ENCODE measurements at places on chromosomes 6 and 20.
A peak's percentile ranks its signal among the peaks of the same experiment; 100 is the strongest.

GRCh38 chr6:5020142-5020541 lies 16.3 kb upstream of the RPP40 start:
- DNase-seq, result no peak

DNA sequence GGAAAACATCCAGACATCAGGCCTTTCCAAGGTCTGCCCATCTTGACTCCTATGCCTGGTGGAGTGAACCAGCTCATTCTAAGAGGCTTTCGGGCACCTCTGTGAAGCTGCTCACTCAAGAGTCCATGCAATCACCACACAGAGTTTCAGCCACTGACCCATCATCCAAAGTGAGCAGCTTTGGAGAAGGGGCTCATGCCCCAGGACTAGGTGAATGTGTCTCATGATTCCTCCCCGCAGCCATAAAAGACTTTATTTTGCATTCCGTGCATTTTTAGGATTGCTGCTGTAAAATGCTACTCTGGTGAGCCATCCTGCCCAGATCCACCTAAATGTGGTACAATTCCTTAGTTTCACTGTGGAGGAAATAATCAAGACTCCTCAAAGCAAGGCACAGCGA lies 44.5 kb upstream of the EZR start:
- DNase-seq, result no peak

DNA sequence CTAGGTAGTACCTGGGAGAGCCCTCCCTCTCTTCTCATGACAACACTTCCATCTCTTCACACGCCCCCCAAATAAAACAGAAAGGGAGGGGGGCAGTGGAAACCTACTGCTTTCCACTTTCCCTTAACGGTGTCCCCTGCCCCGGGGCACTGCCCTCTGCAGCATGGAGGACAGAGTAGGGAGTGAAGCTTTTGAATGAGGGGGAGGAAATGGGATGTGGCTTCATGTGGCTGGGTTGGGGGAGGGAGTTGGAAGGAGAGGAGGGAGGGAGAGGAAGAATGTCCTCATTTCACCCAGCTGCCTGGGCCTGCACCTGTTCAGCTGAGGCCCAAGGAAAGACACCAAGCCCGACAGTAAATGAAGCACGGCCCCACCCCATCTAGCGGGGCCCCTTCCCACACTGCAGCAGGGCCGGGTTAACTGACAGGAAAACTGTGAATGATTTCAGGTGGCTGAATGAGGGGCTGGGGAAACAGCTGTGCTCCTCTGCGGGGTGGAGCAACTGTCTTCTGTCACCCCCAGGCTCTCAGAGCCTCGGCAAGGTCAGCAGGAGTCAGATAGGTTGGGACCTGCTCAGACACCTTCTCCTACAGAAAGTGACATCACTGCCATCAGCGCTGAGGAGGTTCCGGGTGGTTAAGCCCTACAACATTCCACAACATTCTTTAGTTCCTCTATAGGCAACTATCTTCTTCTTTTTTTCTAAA lies 40.0 kb upstream of the TAF8 start:
- DNase-seq, result no peak

GRCh38 chr20:50172347-50173013 lies 18.1 kb upstream of the CEBPB start:
- no peak for DNase-seq

GRCh38 chr20:16018881-16019280 lies 554.4 kb downstream of the KIF16B start:
- no peak for DNase-seq

- no peak for DNase-seq
Measured at GRCh38 chr20:52213995-52214394, 22.4 kb upstream of the ZFP64 start.

DNA sequence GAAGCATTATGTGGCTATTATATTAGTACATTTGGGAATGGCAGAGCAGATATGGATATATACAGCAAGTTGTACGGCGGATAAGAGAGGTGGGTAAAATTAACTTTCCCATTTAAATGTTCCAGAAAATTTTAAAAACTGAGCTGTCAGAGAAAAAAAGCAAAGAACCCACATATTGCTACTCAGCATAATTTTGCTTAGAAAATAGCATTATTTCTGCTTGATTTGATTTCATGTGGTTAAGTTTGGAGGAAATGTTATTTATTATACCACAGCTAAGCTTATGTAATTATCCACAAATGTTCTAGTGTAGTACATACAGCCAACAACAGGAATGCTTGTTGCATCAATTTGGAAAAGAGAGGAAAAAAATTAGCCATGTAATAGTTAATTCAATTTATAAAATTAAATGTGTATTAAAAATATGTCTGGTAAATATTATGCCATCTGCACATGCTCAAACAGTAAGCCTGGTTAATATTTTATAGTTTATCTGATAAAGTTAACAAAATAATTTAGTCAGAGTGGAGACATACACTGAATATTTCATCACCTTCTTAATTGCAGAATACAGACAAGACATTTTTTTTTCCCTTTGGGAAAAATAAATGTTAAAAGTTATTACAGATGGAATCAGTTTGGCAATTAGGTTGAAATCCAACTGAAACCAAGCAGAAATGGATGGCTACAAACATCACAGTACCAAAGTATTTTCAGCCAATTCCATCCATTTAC lies 172.1 kb upstream of the ID4 start:
- DNase-seq, result no peak

GRCh38 chr6:136726837-136727557 lies 65.3 kb downstream of the MAP3K5 start:
- DNase-seq, result no peak

DNA sequence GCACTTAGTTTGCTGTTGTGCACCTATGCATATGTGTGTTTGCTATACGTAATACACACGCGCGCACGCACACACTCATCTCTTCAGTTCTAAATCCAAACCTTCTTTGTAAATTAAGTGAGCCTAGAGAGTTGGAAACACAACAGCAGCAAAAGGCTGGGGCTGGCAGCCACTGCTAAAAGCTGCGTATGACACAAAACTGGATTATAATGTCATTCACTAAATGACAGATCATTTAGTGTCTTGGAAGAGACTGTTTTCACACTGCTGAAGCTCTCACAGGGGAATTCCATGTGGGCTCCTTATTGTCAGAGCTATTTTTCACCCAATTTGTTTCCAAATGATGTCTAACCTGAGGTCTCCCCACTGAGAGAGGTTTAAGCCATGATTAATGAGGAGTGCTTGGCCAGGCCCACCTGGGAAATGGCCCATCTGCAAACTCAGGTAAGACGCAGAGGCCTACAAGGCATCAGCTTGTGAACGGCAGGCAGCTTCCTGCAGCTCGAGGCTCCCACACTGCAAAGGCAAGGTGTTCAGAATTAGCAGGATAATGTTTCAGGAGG lies 94.2 kb downstream of the OLIG3 start:
- DNase-seq, result no peak

- no peak for DNase-seq
Measured at GRCh38 chr6:137951064-137951597, 84.1 kb downstream of the TNFAIP3 start.

DNA sequence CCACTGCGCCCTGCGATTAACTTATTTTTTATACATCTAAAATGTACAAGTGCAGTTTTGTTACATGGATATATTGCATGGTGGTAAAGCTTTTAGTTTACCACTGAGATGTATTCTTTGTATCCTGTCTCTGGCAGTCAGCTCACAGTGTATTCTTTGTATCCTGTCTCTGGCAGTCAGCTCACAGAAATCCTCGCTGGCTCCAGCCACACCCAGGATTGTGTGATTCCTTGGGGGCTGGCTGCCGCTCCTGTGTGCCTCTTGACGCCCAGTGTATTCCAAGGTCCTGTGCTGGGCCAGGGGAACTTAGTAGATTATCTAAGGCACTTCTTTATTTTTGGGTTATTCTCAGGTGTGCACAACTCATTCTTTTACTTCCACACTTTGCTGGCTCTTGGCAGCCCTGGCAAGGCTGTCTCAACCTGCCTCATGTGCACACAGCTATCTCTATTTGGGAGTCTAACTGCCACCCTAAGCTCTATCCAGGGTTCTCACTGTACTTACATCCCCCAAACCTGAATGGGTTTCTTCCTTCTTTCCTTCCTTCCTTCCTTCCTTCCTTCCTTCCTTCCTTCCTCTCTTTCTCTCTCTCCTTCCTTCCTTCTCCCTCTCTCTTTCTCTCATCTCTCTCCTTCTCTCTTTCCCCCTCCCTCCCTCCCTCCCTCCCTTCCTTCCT lies 12.4 kb upstream of the RNF24 start:
- DNase-seq, result no peak

GRCh38 chr6:30557683-30557981 lies 537 bp downstream of the PRR3 start:
- DNase-seq, result no peak

- DNase-seq, result no peak
Measured at GRCh38 chr20:38032585-38033329, 499 bp downstream of the TTI1 start.

GRCh38 chr6:76881414-76881813 lies 581.9 kb downstream of the HTR1B start:
- DNase-seq, result no peak

DNA sequence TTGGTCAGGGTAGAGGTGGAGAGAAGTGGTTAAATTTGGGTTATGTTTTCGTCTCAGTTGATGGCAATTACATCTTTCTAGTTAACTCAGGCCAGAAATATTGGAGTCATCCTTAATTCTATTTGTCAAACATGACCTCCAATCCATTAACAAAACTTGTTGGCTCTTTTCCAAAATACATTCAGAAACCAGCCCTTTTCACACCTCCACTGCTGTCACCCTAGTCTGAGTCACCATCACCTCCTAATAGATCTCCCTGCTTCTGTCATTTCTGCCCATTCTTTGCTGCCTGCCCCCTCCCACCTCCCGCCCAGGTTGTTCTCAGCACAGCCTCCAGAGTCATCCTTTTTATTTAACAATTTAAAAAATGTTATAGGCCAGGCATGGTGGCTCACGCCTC lies 3.0 kb upstream of the ABCF1 start:
- DNase-seq, result no peak

DNA sequence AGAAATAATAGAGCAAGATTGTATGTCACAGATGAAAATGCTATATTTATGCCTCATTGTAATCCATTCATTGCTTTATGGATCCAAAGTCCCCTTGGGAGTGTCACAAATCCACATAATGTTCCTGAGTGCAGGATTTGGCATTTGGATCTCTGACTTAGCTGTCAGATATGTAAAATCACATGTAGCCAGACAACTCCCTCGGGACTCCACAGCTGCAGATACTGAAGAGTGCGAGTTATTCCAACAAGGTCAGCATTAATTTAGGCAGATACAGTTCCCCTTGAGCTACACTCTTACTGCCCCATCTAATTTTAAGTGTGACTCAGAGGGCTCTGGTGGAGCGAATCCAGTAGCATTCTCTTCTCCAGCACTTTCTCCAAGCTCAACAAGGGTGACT lies 433.2 kb downstream of the CD83 start:
- no peak for DNase-seq

- no peak for DNase-seq
Measured at GRCh38 chr6:28537065-28537464, 11.4 kb downstream of the GPX5 start.

DNA sequence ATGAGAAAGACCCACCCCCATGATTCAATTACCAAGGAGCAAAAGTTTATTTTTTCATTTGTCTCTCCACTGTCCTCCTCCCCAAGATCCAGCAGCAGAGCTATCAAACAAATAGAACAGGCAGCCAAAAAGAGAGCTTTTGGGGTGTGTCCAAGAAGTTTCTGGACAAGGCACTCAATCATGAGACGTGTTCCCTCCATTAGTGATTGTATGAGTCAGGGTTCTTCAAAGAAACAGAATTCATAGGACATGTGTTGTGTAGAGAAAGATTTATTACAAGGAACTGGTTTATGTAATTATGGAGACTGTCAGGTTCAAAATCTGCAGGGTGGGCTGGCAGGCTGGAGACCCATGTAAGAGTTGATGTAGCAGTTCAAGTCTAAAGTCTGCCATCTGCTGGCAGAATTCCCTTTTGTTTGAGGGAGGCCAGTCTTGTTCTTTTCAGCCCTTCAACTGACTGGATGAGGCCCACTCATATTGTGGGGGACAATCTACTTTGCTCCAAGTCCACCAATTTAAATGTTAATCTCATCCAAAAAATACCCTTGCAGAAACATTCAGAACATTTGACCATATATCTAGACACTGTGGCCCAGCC lies 248.1 kb upstream of the OPRM1 start:
- no peak for DNase-seq

GRCh38 chr6:15264902-15265761 lies 19.3 kb downstream of the JARID2 start:
- no peak for DNase-seq

GRCh38 chr20:32894026-32894483 lies 35.3 kb downstream of the EFCAB8 start:
- no peak for DNase-seq

- no peak for DNase-seq
Measured at GRCh38 chr20:9099372-9099771, 30.5 kb downstream of the PLCB4 start.

DNA sequence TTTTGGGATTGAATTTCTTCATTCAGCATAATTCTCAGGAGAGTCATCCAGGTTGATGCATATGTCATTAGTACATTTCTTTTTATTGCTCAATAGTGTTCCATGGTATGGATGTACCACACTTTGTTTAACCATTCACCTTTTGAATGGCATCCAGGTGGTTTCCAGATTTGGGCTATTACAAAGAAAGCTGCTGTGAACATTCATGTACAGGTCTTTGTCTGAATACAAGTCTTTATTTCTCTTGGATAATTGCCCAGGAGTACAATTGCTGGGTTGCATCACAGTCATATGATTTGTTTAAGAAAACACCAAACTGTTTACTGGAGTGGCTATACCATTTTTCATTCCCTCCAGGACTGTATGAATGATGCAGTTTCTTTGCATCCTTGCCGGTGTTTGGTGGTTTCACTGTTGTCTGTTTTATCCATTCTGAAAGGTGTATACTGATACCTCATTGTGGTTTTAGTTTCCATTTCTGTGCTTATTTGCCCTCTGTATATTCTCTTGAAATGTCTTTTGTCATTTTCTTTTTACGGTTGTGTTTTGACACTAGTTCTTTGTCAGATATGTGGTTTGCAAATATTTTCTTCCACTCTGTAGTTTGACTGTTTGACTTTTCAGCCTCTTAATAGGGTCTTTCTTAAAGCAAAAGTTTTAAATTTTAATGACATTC lies 8.8 kb downstream of the CDKAL1 start:
- DNase-seq, result peak; percentile 52

- DNase-seq, result no peak
Measured at GRCh38 chr6:100281471-100281901, 183.2 kb downstream of the SIM1 start.

DNA sequence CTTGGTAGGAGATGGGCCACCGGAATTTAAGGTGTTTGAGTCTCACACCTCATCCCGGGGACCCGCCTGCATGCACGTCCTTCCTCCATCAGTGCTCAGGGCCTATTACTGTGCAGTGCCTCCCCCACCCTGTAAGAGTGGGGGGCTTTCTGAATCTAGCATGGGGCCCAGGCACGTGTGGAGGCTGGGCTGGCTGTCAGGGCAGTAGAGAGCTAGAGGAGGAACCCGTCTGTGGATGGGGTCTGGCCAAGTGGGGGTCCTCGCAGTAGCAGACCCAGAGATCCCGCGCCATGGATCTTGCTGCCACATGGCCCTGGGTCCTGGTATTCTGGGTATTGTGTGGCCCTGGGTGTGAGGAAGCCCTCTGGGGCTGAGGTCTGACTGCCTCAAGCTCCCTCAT lies 42.9 kb downstream of the SRC start:
- DNase-seq, result no peak

DNA sequence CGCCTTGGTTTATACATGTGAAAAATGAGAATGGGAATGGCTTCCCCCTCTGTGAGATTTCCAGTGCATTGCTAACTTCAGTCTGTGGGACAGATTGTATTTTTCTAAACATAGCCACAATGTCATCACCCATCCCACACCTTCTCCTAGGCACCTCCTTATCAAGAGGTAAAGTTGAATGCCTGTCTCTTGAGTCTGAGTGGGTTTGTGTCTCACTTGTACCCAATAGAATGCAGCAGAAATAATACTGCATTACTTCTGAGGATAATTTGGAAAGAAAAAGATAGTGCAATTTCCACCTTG lies 27.9 kb downstream of the RIN2 start:
- peak; percentile 52 for DNase-seq

All from non-pigmented ciliary epithelial cell (primary cell).